ENCODE measurements at places on chromosomes 7 and 10.

DNA sequence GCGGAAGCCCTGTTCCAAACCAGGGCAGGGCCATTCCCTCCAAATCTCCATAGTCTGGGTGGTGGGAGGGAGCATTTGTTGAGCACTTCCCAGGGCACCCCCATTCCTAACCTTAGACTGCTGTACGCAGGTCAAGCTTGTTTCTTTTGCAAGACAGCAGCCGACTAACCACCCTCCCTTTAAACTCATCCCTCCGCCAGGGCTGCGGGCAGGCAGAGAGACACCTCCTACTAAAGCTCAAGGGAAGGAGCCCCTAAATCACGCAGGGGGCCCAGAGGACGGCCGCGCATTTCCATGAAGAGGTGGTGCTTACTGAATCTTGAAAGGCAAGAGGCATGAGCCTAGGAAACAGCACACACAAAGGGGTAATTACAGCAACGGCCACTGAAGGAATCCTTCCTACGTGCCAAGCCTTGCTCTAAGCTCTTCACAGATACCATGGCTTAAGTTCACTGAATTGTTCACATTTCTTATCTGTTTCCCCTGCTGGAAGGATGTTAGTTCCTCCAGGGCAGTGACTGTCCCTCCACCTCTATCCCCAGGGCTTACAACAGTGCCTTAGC lies 90.0 kb downstream of the PROSER2 start:
- DNase-seq = no peak

DNA sequence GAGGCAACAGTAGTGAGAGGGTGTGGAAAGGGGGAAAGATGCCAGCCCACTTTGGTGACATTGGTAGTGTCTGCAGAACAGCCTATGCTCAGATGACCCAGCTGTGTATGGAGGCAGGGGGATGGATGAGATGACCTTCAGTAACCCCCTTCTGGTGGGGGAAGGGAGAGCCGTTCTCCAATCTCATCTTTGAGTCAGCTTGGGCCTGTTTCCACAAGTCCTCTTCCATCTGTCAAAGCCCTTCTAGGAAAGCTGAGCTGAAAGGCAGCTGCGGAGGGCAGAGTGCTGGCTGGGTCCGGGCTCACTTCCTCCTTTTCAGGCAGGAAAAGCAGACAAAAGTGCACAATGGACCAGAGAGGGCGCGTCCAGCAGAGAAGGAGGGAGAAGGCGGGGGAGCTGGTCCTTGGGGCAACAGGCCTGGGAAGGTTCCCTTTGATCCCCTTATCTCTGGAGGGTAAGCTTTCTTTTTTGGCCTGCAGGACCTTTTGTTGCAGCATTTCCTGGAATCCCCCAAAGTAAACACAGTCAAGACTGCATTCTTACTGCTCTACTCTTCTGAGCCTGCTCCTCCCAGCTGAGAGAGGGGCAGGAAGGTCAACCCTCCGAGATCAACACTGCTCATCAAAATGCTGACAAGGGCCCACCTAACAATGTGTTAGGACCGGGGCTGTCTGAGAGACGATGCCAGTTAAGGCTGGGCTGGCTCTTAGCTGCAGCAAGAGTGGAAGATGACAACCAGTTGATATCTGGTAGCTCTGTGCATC lies 1.2 kb upstream of the LRMDA start:
- no peak for DNase-seq

DNA sequence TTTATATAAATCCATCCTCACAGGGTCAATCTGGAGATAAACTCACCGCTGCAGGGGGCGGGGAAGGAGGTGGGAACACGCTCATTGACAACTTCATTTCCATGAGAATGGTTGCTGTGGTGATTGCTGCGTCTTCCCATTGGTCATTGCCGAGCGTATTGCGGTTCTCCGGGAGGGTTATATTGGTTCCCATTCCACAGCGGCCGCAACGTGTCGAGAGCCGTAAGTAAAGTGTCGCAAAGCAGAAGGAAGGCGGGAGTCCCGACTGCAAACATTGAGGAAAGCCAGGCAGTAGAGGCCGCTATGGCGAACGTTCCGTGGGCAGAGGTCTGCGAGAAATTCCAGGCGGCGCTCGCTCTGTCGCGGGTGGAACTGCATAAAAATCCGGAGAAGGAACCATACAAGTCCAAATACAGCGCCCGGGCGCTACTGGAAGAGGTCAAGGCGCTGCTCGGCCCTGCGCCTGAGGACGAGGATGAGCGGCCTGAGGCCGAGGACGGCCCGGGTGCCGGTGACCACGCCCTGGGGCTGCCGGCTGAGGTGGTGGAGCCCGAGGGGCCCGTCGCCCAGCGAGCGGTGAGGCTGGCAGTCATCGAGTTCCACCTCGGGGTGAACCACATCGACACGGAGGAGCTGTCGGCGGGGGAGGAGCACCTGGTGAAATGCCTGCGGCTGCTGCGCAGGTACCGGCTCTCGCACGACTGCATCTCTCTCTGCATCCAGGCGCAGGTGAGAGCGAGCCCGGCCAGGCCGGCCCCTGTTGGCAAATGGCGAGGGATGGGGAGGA lies at the start of gene KIFBP:
Gene KIFBP (plus strand): TSS at position 274 of the 787 bp plus-strand sequence. CDS start 30 bp downstream, at position 304.
- DNase-seq = peak; percentile 71

DNA sequence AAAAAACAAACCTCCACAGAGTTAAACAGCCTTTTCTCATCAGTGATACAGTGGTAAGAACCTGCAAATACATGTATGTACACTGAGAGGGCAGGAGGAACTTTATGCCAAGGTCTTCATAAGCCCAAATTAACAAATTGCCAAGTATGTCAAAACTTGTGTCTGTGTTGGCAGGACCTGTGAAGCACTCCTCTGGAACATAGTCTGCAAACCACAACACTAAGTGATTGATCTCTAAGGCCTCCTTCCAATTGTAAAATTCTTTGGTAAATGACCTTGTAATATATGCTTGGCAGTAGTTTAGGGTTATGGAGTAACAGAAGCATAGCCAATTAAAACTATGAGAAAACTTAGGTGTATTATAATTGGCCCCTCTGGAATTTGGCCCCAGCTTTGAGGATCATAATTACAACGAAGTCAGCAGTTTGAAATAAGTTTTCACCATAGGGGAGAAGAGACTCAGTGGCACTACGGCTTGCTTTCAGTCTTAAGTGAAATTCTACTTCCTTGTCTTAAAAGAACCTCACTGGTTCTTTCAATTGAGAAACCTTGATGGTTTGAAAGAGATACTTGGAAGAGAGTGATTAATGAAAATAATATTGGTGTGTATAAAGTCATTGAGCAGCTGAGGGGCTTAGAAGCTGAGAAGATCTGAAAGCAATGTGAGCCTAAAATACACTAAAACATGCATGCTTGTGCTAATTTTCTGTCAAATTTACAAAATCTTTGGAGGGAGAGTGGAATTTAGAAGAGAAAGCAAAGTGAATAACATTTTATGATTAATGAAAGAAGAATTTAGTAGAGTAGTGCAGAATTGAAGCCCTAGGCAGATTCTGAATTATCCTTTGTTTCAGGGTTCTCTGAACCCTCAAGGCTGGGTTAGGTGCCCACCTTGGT lies 57.6 kb downstream of the CNNM2 start:
- no peak for DNase-seq

GRCh38 chr10:52567247-52567580 lies 205.4 kb downstream of the MBL2 start:
- DNase-seq = no peak

DNA sequence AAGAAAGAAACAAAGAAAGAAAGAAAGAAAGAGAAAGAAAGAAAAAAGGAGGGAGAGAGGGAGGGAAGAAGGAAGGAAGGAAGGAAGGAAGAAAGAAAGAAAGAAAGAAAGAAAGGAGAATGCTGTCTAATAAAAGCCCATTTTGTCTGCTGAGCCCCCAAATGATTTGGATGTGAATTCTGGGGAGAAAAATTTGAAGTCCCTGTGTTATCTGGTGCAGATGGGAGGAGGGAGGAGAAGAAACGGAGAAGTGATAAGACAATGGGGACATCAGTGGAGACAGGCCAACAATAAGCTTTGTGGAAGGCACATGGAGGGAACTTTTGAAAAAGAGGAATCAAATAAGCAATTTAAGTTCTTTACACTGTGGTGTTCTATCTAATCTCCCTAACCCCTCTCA lies 24.6 kb upstream of the TMEM273 start:
- no peak for DNase-seq

DNA sequence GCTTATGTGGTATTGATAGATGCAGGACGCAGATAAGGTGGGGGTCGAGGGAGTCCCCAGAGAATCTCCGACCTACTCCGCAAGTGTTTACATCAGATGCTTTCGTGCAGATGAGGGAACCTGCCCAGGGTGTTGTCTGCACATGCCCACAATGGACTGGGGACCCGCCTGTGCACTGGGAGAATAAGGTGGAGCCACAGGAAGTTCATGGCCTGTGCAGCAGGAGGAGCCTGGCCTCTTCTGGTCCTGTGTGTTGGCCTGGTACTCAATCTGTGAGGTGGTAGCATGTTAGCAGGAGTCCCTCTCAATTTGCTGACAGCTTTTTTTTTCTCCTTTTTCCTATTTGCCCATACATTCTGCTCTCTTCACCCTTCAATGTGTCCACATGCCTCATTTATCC lies 54.1 kb upstream of the AKR1C1 start:
- DNase-seq = no peak

DNA sequence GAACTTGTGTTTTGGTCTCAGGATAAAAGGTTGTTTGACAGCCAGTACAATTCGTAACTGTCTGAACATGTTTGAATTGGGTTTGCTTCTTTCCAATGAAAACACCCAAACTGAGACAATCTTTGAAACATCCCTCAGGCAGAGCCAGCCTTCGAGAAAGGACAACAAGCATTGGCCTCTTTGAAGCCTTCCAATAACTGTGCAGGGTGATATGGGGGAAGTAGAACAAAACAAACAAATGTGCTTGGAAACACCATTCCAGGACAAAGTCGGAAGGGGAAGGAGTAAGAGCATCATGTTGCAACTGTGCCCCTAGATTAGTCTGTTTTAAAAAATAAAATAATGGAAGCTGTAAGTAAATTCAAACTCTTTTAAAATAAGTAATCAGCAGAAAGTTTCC lies 39.5 kb downstream of the IL2RA start:
- DNase-seq = no peak

DNA sequence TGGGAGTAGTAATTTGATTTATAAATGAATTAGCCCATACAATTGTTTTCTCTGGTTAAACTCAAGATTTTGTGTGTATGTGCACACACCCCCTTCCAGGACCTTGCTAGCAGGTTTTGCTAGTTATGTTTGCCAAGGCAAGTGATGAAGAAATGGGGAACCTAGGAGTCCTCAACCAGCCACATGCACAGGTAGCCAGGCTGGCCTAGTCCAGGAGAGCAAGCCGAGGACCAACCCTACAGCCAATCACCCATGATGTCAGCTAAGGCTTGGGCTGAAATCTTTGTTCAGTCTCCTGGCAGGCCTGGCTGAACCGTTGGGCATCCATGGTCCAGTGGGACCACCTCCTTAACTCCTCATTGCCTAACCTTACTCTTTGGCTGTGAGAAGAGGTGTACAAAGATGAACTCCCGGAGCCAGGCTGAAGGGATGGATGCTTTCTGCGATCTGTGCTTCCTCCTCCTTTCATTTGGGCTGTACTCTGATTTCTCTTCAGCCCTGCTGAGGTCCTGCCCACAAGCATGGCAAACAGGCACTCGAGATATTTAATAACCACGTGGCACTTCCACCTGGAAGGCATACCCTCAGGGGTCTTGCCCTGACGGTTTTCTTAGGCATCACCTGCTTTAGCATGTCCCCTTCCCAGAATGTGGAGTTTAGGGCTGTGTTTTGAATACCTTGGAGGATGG lies 22.1 kb downstream of the HNRNPA2B1 start:
- no peak for DNase-seq

- no peak for DNase-seq
Observed at GRCh38 chr10:116589926-116590325, 833 bp upstream of the PNLIPRP1 start.

- DNase-seq = no peak
Observed at GRCh38 chr7:98212532-98213041, 1.3 kb downstream of the BHLHA15 start.

GRCh38 chr7:121537031-121537430 lies 140.9 kb upstream of the FAM3C start:
- no peak for DNase-seq

DNA sequence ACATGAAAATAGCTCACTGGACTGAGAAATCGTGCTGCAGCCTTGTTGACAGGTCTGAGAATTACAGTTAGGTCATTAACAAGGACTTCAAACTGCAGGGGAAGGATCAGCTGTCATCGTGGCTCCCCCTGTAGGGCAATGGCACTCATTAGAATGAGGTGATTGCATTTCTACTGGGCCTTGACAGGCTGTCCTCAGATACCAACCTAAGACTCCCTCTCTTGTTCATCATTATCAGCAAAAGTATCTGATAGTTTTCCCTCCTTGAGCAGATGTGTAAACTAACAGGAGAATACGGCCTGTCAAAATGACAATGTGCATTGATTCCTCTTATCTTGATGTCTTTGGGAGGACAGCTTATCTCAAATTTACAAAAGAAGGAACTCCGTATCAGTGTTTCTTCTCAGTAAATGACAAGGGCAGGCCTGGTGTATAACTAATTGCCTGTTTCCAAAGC lies 648.5 kb upstream of the LRRN3 start:
- DNase-seq = no peak

- no peak for DNase-seq
Observed at GRCh38 chr7:149871576-149871975, 2.2 kb upstream of the ATP6V0E2 start.

DNA sequence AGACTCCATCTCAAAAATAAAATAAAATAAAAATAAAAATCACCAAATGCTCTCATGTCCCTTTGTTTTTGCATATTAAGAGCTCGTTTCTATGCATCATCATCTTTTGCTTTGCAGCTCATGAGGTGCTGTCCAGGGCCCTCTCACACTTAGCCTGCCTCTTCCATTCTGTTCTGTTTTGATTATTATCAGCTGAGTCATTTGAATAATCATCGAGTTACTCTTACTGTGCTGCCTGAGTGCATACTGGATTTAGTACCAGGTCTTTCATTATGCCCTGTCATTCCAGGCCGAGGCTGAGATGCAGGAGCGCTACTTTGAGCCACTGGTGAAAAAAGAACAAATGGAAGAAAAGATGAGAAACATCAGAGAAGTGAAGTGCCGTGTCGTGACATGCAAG lies 33.0 kb downstream of the UCMA start:
- no peak for DNase-seq

- DNase-seq = no peak
Observed at GRCh38 chr10:15453926-15454325, 82.8 kb upstream of the FAM171A1 start.

All from T-cell (primary cell).